ENCODE measurements at places on chromosomes 7 and 10.
A peak's percentile ranks its signal among the peaks of the same experiment; 100 is the strongest.

- no peak for DNase-seq
Observed at GRCh38 chr10:79230328-79230830, 116.9 kb upstream of the PPIF start.

- DNase-seq, result no peak
Observed at GRCh38 chr10:129910861-129911260, 53.2 kb downstream of the EBF3 start.

DNA sequence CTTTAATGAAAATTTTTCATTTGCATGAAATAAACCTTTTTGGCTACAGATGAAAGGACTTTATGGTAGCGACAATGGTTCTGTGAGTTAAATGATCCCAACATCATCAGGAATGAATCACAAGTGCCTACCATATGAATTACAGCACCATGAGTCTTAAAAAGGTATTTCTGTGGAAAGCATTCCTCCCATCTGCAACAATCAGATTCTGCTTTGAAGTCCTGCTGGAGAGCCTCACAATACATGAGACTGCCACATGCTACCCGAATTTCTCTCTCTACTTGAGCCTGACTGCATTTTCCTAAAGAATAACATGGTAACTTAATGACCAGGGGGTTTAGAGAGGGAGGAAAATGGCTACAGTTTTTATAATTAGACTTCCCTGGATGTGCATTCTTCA is 190.3 kb downstream of the TWIST1 start:
- DNase-seq, result peak; percentile 15

- no peak for DNase-seq
Observed at GRCh38 chr10:89479771-89480446, 55.5 kb downstream of the SLC16A12 start.

GRCh38 chr10:36491926-36492325 is 633.5 kb upstream of the ANKRD30A start:
- no peak for DNase-seq

DNA sequence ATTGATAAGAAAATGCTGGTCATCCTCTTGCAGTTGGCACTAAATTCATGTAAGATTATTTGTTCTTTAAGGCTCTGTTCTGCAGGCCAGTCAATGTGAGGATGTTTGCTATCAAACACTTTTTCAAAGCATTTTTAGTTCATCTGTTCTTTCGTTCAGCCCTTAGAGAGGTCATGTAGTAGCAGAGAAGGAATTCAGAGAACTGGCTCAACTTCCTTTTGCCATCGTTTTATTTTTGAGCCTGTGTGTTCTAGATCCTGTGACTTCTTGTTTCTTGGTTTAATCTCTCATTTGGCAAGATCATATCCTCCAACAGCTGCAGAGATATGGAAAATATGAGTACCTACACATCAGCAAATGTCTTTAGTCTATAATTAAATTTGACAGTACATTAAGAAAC is 184.3 kb downstream of the NRP1 start:
- no peak for DNase-seq

DNA sequence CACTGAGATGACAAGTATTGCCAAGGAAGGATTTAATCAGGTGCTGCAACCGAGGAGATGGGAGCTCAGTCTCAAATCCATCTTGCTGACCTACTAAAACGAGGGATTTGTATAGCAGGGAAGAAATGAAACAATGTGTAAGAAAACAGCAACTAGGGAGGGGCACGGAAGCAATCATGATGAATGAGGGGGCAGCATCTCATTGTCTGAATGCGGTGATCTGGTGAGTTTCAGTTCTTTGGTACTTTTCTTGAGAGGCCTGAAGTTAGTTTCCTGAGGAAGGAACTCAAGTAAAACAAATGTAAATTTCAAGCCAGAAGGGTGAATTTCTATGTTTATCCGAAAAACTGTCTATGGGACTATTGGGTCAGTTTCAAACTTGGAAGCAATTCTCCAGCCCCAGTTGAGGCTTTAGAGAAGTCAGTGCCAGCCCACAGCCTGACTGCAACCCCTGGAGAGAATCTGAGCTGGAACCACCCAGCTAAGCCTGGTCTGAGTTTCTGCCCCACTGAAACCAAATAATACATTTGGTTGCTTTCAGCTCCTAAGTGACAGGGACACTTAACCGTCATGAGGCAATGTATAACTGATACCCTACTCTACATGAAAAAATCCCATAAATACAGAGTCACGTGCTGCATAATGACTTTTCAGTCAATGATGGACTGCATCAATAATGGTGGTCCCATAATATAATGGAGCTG is 45.8 kb upstream of the TNS3 start:
- no peak for DNase-seq

DNA sequence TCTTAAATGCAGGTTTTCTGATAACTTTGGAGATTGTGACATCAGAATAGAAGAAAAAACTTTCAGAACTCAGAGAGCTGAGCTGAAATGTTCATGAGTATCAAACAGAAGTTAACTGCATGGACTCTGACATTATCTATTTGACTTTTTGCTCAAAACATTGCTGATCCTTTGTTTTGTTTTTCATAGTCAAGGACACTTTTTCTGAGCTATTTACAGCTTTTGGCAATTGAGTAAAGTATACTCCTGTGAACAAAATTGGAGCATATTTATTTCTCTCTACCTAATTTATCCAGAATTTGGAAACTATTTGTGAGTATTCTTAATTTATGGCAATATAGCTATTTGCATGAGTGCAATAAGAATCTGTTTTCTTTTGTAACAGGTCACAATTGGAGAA is 11.1 kb downstream of the KCP start:
- no peak for DNase-seq

- no peak for DNase-seq
Observed at GRCh38 chr10:29022513-29022912, 266.4 kb upstream of the LYZL1 start.

- no peak for DNase-seq
Observed at GRCh38 chr7:2689343-2689847, 1.4 kb downstream of the AMZ1 start.
